Stimulated activated naive B cell treated with anti-CD40 and anti-IgM and Interleukin-4, amounts not matched to agents 10 μg/mL and 1 μg/mL and 100 μg/mL, for 72 hours (primary cell): ENCODE measurements at places on chromosomes 16 and 17.

DNA sequence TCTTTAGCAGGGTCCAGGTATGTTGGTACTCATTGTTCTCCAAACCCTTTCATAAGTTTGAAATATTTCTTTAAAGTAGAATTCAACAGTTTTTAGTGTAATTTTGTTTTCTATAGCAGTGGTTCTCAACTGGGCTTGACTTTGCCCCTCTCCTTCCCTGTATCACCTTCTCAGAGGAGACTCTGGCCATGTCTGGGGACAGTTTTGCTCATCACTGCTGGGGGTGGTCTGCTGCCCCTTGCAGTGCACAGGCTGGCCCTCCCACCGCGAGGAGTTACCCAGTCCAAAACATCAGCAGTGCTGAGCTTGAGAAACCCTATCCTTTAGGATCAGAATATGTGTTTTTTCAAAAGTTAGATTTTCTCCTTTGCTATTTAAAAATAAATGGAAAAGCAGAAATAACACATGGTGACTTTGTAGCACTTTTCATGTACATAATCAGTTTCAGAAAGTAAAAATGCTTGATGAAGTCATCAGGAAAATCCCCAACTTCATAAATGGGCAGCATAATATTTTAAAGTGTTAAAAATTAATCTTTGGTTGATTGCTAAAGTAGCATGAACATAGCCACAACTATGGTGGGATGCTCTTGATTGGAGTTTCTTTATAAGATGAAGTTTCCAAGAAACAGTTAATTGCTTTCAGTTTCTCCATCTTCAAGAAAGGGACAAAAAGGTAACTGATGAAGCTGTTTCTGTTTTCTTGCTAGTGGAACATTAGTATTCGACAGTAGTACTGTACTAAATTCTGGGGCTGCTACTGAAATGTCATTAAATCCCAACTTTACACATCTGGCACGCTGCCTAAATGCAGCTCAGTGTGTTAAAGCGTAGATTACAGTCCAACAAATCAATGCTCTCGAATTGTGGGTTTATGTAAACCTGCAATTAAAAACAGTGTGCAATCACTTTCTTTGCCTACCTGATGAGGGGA is 70.3 kb downstream of the NETO2 start:
- H3K36me3 ChIP-seq: peaks cover 2% of the 10 kb centered on the region
- peaks cover 3% of the 10 kb centered on the region for H3K4me1 ChIP-seq
- peaks cover 13% of the 10 kb centered on the region for H3K27me3 ChIP-seq
- H3K27ac ChIP-seq: peak overlapping the region; percentile 59
- no peak for DNase-seq

- no peak overlapping the region for H3K27ac ChIP-seq
- DNase-seq: no peak
- H3K36me3 ChIP-seq: peaks cover 4% of the 10 kb centered on the region
- H3K27me3 ChIP-seq: no peaks in the 10 kb centered on the region
- H3K4me1 ChIP-seq: peaks cover 49% of the 10 kb centered on the region
These were observed 17.1 kb upstream of the HEATR6 start for GRCh38 chr17:60095830-60096229.

DNA sequence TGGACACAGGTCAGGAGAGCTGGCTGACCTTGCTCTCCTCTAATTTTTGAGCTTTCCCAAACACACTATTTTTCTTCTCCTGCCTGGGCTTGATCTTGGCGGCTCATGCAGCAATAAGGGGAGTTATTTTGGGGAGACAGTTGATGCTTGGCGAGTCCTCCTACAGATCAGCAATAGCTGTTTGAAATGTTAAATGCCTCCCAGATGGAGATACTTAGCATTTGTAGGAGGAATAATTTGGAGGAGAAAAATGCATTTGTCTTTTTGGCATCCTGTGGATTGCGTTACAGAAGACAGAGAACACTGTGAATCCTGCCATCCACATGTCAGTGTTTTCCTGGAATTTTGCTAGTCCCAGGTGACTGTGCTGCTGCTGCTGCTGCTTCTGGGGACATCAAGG is 328.0 kb upstream of the XYLT1 start:
- no peaks in the 10 kb centered on the region for H3K36me3 ChIP-seq
- H3K4me1 ChIP-seq: no peaks in the 10 kb centered on the region
- H3K27me3 ChIP-seq: no peaks in the 10 kb centered on the region

DNA sequence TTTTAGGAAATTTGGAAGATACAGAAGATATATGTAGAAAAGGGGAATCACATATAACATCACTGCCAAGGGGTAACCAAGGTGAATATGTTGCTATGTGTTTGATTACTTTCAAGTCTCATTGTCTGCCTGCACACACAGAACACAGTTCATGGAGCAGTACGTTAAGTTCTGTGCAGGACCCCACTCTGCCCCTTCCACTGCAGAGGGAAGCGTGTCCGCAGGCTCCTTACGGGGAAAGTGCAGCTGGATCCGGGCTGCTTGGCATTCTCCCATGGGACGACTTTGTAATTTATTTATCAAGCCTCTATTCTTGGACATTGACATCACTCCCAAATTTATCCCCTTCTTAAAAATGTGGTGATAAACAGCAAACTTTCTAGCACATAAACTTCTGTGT is 226.8 kb downstream of the FOXL1 start:
- DNase-seq: no peak
- no peaks in the 10 kb centered on the region for H3K36me3 ChIP-seq
- no peaks in the 10 kb centered on the region for H3K4me1 ChIP-seq

DNA sequence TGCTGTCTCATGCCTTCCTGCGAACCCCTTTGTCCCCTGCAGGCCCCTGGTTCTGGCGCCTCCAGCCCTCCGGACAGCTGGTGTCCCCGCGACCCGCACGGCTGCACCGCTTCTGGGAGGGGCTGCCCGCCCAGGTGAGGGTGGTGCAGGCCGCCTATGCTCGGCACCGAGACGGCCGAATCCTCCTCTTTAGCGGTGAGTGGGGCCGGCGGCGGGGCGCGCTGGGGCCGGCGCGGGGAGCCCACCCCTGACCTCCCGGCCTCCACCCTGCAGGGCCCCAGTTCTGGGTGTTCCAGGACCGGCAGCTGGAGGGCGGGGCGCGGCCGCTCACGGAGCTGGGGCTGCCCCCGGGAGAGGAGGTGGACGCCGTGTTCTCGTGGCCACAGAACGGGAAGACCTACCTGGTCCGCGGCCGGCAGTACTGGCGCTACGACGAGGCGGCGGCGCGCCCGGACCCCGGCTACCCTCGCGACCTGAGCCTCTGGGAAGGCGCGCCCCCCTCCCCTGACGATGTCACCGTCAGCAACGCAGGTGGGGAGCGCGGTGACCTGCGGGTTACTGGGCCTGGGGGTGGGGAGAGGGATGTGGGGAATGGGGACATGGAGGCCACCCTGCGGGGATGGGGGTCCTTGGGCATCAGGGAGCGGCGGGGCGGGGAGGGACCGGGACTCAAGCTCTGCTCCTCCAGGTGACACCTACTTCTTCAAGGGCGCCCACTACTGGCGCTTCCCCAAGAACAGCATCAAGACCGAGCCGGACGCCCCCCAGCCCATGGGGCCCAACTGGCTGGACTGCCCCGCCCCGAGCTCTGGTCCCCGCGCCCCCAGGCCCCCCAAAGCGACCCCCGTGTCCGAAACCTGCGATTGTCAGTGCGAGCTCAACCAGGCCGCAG is 7.1 kb upstream of the IL32 start:
- peak; percentile 20 for DNase-seq
- peak overlapping the region; percentile 67 for H3K27ac ChIP-seq
- H3K36me3 ChIP-seq: peaks cover 11% of the 10 kb centered on the region
- no peaks in the 10 kb centered on the region for H3K27me3 ChIP-seq
- peak overlapping the region; percentile 97 for H3K4me3 ChIP-seq
- peaks cover 25% of the 10 kb centered on the region for H3K4me1 ChIP-seq

DNA sequence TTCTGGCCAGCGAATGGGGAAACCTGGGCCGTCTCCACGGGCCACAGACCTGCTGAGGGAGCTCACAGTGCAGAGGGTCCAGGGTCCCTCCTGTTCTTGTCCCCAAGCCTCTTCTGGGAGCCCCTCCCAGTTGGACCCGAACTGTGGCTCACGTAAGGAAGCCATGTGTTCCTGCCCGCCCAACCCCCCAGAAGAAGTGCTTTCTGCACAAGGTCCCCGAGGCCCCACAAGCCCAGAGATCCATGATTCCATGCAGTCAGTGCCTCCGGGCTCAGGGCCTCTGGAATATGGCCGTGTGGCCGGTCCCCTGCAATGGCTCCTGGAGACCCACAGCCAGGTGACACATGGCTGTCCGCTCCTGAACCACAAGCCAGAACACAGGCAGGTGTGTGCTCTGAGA is 272.4 kb downstream of the C16orf95 start:
- DNase-seq: no peak
- no peaks in the 10 kb centered on the region for H3K36me3 ChIP-seq
- no peak overlapping the region for H3K4me3 ChIP-seq
- H3K27me3 ChIP-seq: peaks cover 13% of the 10 kb centered on the region

DNA sequence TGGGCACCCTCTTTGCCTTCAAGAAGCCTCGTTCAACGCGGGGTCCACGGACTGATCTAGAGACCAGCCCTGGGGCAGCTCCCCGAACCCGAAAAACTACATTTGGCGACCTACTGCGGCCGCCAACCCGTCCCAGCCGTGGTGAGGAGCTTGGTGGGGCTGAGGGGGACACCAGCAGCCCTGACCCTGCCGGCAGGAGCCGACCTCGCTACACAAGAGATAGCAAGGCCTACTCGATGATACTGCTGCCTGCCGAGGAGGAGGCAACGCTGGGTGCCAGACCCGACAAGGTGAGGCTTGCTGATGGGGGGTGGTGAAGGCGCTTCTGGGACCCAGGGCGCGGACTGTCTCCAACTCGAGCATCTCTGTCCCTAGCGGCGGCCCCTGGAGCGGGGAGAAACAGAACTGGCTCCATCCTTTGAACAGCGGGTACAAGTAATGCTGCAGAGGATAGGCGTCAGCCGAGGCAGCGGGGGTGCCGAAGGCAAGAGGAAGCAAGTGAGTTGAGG is 5.6 kb downstream of the ACD start:
- H3K36me3 ChIP-seq: peaks cover 39% of the 10 kb centered on the region
- no peaks in the 10 kb centered on the region for H3K27me3 ChIP-seq
- peaks cover 13% of the 10 kb centered on the region for H3K4me1 ChIP-seq
- DNase-seq: no peak

GRCh38 chr16:1374418-1375297 is 22.9 kb downstream of the GNPTG start:
- no peak overlapping the region for H3K4me3 ChIP-seq
- peaks cover 19% of the 10 kb centered on the region for H3K4me1 ChIP-seq
- no peak for DNase-seq
- H3K36me3 ChIP-seq: peaks cover 25% of the 10 kb centered on the region
- no peaks in the 10 kb centered on the region for H3K27me3 ChIP-seq

DNA sequence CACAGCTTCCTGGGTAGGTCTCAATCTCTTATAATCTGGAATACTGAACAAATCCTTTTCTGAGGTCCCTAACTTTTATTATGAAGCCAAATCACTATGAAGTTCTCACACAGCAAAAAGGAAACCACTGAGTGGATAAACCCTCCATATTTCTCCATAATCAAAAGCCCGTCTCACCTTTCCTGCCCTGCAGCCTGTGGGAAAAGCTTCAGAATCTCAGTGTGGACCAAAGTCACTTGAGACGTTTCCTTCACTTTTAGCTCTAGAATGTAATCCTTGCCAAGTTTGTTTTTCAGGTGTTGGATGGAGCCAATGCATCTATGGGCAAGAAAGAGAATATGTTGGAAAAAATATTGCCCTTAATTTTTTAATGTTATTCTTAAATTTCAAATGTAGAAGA is 22.0 kb upstream of the ABCA9 start:
- H3K4me3 ChIP-seq: no peak overlapping the region
- no peak overlapping the region for H3K27ac ChIP-seq
- H3K27me3 ChIP-seq: no peaks in the 10 kb centered on the region
- DNase-seq: no peak
- H3K4me1 ChIP-seq: peaks cover 3% of the 10 kb centered on the region
- H3K36me3 ChIP-seq: peaks cover 4% of the 10 kb centered on the region

DNA sequence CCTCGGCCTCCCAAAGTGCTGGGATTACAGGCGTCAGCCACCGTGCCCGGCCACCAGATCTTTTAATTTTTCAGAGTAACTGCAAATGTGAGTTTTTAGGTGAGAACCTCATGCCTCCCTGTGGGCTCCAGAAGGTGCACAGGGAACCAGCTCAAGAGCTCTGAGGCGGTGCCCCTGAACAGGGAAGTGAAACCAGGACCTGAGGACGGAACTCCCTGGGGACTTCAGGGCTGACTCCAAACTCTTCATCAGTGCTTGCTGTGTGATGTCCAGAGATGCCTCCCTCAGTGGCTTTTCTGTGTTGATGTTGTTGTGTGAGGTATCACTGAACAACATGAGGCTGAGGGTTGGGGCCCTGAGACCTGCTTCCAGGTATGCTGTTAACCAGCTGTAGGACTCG is 23.8 kb downstream of the SLC12A3 start:
- peak; percentile 72 for DNase-seq
- no peaks in the 10 kb centered on the region for H3K27me3 ChIP-seq
- H3K27ac ChIP-seq: peak overlapping the region; percentile 85
- H3K4me3 ChIP-seq: peak overlapping the region; percentile 10
- H3K4me1 ChIP-seq: peaks cover 45% of the 10 kb centered on the region

GRCh38 chr17:61668486-61668885 is 77.5 kb upstream of the NACA2 start:
- no peak overlapping the region for H3K4me3 ChIP-seq
- H3K36me3 ChIP-seq: peaks cover 3% of the 10 kb centered on the region
- no peak for DNase-seq
- no peak overlapping the region for H3K27ac ChIP-seq
- peaks cover 11% of the 10 kb centered on the region for H3K27me3 ChIP-seq

DNA sequence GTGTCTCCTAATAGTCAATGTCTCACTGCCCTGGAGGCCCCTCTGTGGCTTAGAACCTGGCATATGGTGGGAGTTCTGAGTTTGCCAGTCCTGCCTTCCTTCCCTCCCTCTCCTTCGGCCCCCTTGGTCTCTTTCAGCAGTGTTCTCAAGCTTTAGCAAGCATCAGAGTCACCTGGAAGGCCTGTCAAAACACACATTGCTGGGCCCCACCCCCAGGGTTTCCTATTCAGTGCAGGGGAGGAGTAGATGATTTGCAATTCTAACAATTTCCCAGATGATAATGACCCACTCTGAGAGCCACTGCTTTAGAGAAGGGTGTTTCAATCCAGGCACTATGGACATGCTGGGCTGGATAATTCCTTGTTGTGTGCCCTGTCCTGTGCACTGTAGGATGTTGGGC is 26.4 kb upstream of the TMEM220 start:
- no peak overlapping the region for H3K4me3 ChIP-seq
- H3K27ac ChIP-seq: no peak overlapping the region
- H3K27me3 ChIP-seq: no peaks in the 10 kb centered on the region
- H3K4me1 ChIP-seq: peaks cover 3% of the 10 kb centered on the region
- H3K36me3 ChIP-seq: no peaks in the 10 kb centered on the region

GRCh38 chr16:57137566-57138273 is 45.3 kb downstream of the CPNE2 start:
- no peak overlapping the region for H3K4me3 ChIP-seq
- peaks cover 9% of the 10 kb centered on the region for H3K36me3 ChIP-seq
- no peaks in the 10 kb centered on the region for H3K27me3 ChIP-seq
- H3K27ac ChIP-seq: no peak overlapping the region
- no peak for DNase-seq
- H3K4me1 ChIP-seq: peaks cover 67% of the 10 kb centered on the region

- no peak for DNase-seq
- peaks cover 71% of the 10 kb centered on the region for H3K4me1 ChIP-seq
- no peaks in the 10 kb centered on the region for H3K27me3 ChIP-seq
- H3K36me3 ChIP-seq: peaks cover 66% of the 10 kb centered on the region
These were observed 13.7 kb downstream of the PLCG2 start for GRCh38 chr16:81792828-81793227.
